ENCODE measurements at places on chromosomes 3 and 15. TPM values are rescaled to one million over a fixed set of nuclear protein-coding genes. Genes with fewer than 3 reads are reported as not detected.

- no peak for DNase-seq
- H3K4me3 ChIP-seq: no peak overlapping the region
- no peaks in the 10 kb centered on the region for H3K36me3 ChIP-seq
- no peaks in the 10 kb centered on the region for H3K4me1 ChIP-seq
- peak overlapping the region; percentile 99 for H3K27ac ChIP-seq
- no peaks in the 10 kb centered on the region for H3K27me3 ChIP-seq
These were observed 3.4 kb downstream of the ZBTB47 start for GRCh38 chr3:42656680-42657610.

DNA sequence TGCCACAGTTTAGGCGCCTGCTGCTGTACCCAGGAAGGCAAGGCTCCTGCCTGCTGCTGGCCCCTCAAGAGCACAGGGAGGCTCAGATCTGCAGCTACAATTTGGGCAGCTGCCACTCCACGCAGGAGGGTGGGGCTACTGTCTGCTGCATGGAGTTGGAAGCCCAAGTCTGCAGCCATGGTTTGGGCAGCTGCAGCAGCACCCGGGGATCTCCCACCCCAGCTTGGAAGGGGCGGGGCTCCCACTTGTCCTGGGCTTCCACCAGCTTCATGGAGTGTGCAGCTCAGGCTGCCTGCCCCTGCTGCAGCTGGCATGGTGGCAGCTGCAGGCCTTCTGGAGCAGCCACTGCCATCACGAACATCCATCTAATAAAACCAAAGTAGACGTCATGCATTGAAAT lies 512.9 kb downstream of the PYDC2 start:
- DNase-seq: no peak
- H3K36me3 ChIP-seq: no peaks in the 10 kb centered on the region
- no peak overlapping the region for H3K27ac ChIP-seq
- H3K4me1 ChIP-seq: no peaks in the 10 kb centered on the region

GRCh38 chr3:34361921-34362320 lies 563.5 kb downstream of the PDCD6IP start:
- no peak for DNase-seq
- no peak overlapping the region for H3K4me3 ChIP-seq
- no peaks in the 10 kb centered on the region for H3K27me3 ChIP-seq
- H3K27ac ChIP-seq: no peak overlapping the region
- no peaks in the 10 kb centered on the region for H3K4me1 ChIP-seq

KBTBD13 gene
- total RNA-seq: 1.3 TPM

- no peak overlapping the region for H3K4me3 ChIP-seq
- H3K36me3 ChIP-seq: no peaks in the 10 kb centered on the region
- no peak overlapping the region for H3K27ac ChIP-seq
- H3K27me3 ChIP-seq: no peaks in the 10 kb centered on the region
- no peak for DNase-seq
These were observed 16.1 kb upstream of the SLMAP start for GRCh38 chr3:57740027-57740426.

DNA sequence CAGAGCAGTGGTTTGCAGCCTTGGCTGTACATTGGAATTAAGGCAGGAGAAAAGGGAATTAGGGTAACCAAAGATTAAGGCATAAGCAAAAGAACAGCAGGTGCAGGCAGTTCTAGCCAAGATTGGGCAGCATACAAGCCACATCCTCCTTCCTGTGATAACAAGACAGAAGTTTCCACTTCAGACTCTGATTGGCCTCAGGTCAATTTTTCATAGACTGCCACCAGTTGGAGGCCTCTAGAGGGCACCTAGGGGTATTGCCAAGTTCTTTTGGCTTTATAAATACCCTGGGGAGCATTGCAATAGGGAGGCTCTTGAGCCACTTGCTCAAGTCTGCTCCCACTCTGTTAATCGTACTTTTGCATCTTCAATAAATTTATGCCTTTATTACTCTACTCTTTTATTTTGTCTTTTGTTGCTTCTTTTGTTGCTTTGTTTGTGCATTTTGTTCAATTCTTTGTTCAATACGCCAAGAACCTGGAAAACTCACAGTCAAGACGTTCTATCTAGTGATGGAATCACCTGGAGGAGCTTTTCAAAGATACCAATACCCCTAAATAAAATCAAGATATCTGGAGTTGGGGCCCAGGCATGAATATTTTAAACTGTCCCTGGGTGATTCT lies 32.2 kb upstream of the FMN1 start:
- H3K27ac ChIP-seq: no peak overlapping the region
- no peaks in the 10 kb centered on the region for H3K4me1 ChIP-seq
- H3K27me3 ChIP-seq: no peaks in the 10 kb centered on the region
